ENCODE measurements at places on chromosomes 1 and 21.

DNA sequence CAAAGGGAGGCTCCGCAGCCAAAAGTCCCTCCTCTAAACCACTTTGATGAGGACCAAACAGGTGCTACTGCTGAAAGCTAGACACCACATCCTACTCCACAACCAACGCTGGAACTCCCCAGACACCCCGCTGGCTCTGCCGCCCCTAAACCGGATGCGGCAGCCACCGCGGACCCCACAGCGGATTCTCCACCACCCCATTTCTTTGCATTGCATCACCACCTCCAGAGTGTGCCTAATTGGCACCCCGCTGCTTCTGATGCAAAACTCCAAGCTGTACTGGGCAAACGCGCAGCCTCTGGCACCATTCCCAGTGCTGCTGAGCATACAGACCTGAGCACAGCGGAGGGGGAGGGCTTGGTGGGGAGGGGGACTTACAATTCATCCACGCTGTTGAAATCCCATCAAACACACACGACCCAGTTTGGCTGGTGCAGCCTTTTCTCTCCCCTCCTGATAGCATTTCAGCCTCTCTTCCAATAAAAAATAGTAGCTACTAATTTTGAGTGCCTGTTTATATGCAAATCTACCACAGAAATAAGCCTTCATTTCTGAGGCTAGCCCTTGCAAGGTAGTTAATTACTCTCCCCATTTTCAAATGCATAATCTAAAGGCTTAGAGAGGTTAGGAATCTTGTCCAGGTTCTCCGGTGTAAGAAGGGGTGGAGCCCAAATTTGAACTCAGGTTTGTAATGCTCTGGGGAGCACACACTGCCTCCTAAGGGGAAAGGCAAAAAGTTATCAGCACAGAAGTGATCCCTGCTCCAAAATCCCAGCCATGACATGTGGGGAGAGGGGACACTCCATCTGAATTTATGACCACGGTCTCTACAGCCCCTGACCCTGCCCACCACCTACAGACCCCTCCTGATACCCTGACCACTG, 12.2 kb upstream of the RGS16 start:
- peak; percentile 72 for DNase-seq

DNA sequence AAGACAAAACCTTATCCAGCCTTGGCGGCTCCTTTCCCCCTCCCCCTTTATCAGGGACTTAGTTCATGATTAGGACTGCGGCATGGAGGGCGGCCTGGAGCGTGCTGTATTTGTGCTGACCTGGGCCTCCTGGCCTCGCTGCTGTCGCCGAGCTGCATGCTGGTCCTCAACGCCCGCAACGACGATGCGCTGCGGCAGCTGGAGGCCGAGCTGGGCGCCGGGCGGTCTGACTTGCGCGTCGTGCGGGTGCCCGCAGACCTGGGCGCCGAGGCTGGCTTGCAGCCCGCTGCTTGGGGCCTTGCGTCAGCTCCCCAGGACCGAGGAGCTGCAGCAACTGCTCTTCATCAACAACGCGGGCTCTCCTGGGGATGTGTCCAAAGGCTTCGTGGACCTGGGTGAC, 70.9 kb downstream of the TM2D1 start:
- no peak for DNase-seq

GRCh38 chr1:211895126-211895759, 64.7 kb upstream of the LPGAT1 start:
- DNase-seq = no peak

GRCh38 chr1:94986783-94987182, 59.9 kb upstream of the CNN3 start:
- no peak for DNase-seq

DNA sequence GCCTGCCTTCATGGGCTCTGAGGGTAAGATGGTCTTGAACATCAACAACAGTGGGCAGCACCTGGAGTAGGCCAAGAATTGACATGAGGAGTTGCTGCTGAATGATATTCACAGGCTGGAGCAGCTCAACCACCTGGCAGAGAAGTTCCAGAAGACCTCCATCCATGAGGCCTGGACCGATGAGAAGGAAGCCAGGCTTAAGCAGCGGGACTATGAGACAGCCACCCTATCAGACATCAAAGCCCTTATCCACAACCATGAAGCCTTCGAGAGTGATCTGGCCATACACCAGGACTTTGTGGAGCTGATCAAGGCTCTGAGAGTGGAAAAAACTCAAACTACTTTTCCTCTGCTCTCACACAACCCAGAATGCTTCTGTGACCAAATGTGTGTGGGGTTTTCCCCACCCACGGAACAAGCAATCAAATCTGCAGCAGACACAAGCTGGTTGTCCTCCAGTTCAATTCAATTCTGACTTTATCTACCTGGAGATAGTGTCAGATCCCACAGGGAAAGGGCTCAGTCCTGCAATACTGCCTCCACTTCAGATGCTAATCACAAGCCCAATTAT, 12.1 kb upstream of the EPHA10 start:
- no peak for DNase-seq

- DNase-seq = no peak
These were observed 11.1 kb upstream of the MRPL9 start for GRCh38 chr1:151774256-151774922.

- peak; percentile 30 for DNase-seq
These were observed 37.1 kb upstream of the ARHGEF10L start for GRCh38 chr1:17502326-17502778.

DNA sequence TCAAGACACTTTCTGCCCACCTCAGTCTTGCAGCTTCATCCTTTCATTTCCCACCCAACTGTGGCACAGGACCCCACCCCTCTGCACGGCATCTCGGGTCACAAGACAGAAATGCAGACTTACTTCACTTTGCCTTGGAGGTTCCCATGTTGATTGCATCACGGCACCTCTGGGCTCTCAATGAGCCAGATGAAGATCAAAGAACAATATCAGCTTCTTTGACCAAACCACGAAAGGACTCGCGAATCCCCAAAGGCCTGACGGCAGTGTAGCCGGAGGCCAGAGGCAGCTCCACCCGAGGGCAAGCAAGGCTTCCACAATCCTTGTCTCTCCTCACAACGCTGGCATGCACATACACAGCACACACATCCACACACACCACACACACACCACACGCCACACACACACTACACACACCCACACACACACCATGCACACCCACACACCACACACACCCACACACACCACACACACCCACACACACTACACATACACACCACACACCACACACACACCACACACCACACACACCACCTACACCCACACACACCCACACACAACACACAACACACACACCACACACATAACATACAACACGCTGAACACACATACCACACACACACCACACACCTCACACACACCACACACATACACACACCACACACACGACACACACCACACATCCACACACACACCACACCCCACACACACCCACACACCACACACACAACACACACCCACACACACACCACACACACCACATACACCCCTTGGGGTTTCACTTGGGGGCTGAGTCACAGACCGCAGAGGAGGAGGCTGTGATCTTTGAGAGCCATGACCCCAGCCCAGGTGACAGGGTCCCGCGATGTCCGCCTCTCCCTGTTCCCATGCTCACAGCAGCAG, 35.8 kb downstream of the UBASH3A start:
- DNase-seq = no peak

DNA sequence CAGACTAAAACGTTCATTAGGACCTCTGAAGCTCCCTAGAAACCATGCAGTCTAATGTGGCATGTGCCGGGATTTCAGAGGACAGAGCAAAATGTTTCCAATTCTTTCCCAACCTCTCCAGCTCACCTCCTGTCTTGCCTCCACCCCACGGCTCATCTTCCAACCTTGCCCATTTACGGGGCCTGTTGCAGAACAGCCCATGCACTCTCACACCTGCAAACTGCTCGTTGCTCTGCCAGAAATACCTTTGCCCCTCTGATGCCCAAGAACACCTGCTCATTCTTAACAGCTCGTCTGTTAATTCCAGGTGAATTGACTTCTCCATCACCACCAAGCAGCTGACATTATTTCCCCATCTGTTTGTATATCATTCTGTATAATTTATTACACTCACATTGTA, 53.9 kb upstream of the LBR start:
- DNase-seq = no peak

- DNase-seq = no peak
These were observed 26.0 kb upstream of the CNTN2 start for GRCh38 chr1:205017001-205017400.

GRCh38 chr1:21783679-21784603, 992 bp upstream of the USP48 start:
- no peak for DNase-seq

DNA sequence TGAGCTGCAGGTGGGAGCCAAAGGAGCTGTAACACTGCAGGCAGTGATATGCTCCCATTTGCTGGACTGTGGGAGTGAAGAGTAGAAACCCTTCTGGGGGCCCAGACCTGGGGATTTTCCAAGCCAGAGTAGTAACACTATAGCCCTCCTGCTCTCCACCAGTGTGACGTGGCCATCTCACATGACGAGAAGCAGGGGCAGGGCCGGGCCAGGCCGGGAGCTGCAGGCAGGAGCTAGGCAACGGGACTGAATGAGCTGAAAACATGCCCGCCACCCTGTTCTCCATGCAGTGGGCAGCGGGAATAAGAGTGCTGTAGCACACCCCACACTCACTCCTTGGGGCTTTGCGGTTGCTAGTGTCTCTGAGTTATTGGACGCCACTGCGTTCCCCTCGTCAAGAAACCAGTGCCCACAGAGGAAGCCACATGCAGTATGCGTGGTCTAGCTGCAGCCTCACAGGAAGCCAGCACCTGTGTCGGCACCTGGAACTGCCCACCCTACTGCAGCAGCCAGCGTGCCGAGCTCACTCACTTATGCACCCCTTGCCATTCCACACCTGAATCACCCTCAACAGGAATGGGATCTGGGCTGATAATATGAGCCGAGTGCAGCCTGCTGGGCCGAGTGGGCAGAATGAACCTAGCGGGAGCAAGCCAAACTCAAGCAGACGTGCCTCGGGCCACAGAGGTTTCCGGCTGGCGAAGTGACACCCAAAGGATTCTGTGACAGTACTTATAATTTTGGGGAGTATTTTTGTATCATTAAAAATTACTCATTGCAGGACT, 1389.6 kb downstream of the KCNT2 start:
- DNase-seq = no peak

DNA sequence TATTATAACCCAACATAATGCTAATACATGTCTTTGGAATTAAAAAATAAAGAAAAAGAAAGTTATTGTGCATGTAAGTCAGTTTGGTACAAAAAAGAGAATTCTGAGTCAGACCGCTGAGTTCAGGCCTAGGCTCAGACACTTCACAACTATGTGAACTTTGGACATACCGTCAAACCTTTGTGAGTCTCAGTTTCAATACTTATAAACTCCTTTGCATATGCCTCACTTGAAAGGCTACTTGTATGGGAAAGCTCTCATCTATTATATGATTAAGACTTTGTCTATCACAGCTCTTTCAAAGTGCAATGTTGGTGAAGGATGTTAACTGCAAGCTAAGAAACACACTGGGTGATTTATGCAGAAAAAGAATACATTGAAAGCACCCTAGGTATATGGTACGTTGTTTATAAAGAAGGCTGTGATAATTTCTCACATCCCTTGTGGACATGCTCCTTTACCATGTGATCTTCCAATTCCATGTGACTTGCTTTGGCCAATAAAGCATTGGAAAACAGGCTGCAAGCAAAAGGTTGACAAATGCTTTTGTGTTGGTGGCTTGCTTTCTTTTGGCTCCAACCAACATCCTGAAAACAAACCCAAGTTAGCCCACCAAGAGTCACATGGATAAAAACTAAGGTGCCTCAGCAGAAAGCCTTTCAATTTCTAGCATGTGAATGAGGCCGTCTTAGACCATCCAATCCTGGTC, 49.6 kb downstream of the INTS7 start:
- no peak for DNase-seq

DNA sequence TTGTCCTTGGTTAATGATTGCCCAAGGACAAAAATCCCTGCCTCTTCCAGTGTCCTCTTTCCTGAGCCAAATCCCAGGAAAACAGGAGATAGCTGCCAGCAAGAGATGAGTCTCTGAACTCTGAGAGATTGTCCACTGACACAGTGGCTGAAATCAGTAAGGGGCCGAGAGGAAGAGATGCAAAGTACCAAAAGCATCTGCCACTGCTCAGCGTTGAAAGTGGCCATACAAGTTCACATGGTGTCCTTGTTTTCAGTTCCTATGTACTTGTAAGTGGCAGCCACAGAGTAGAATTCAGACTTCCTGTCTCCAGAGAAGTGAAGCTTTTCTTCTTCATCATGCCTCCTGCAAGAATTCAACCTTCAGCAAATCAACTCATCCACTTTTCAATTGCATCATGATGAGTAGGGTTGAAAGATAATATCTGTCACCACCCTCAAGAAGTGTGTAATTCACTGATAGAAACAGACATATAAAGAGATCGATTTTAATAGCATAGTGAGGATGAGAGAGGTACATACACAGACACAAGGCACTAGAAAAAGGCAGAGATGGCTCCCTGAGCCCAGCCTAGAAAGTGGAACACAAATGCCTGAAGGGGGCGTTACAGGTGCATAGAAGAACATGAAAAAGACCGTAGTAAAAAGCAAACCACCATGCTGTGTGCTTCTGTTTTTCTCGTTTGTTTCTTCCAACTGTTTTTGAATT, 185.8 kb downstream of the MRPL39 start:
- peak; percentile 24 for DNase-seq

DNA sequence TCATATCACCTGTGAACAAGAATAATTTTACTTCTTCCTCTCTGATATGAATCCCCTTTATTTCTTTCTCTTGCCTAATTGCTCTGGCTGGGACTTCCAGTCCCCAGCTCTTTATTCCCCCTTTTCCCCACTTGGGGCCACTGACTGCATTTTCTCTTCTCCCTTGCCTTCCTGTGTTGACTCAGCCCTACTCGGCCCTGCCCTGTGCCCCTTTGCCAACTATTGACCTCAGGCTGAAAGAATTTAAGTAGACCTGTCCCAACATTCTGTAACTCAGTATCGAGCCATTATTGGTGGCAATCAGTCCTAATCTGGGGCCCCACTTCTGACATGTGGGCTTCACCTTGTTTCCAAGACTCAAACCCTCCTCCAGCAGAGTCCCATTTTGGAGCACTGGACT, 60.6 kb upstream of the STUM start:
- DNase-seq = no peak

GRCh38 chr1:10856176-10856683, 59.8 kb upstream of the CASZ1 start:
- DNase-seq = no peak

GRCh38 chr21:44919111-44919912, 1.4 kb downstream of the ITGB2 start:
- no peak for DNase-seq

DNA sequence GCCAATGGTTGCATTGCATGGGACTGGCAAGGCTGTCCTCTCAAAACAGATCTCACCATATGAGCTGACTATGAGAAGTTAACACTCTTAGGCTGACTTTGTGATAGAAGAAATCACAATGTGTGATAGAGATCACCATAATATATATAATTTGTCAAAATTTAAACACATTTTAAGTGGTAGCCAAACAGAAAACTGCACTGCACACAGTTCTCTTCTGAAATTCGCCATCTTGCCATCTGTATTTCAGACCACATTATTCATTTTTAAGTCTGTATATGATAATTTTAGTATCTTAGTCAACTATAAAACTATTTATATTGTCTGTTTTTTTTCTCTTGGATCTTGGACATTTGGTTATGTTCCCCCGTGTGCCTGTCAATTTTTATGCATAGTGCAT, 374.7 kb downstream of the AJAP1 start:
- DNase-seq = no peak

GRCh38 chr21:42313501-42313969, 1.7 kb downstream of the TFF3 start:
- no peak for DNase-seq

All from activated CD4-positive, alpha-beta T cell treated with anti-CD3 and anti-CD28 coated beads, Interleukin-2, amount 50 U/mL, for 24 hours (primary cell).